IMR-90 (cell line): ENCODE measurements at places on chromosomes 2 and 18. TPM values are rescaled to one million over a fixed set of nuclear protein-coding genes. Genes with fewer than 3 reads are reported as not detected.
A peak's percentile ranks its signal among the peaks of the same experiment; 100 is the strongest.

DNA sequence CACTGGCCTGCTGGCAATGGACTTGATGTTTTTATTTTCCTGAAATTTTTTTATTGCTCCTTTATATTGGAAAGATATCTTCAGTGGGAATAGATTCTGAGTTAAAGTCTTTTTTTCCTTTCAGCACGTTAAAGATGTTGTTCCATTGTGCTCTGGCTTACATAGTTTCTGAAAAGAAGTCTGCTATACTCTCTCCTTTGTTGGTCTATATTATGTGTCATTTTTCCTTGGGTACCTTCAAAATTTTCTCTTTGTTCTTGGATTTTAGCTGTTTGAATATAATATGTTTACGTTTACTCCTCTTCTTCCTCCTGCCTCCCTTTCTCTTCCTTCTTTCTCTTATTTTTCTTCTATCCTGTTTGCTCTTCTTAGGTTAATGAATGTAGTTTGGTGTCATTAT is 105.5 kb downstream of the CAPN13 start:
- H3K27me3 ChIP-seq, result no peaks in the 10 kb centered on the region
- DNase-seq, result no peak
- peaks cover 2% of the 10 kb centered on the region for H3K4me1 ChIP-seq
- no peak overlapping the region for H3K4me3 ChIP-seq

DNA sequence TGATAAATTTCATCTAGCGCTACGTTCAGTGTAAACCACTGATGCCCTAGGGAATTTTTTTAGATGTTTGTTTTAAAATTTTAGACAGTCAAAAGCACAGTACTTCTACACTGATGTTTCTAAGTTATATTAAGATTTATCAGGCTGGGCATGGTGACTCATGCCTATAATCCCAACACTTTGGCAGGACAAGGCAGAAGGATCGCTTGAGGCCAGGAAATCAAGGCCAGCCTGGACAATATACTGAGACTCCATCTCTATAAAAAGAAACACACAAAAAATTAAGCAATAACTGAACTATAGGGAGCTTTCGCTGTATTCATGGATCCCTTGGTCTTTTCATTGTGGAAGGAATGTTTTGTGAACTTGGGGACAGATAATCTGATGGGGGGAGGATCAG is 50.6 kb upstream of the MAPRE2 start:
- H3K27me3 ChIP-seq, result no peaks in the 10 kb centered on the region; the same call in 1 of the 2 replicates
- no peaks in the 10 kb centered on the region for H3K36me3 ChIP-seq
- DNase-seq, result peak; percentile 11
- H3K4me1 ChIP-seq, result no peaks in the 10 kb centered on the region
- H3K27ac ChIP-seq, result no peak overlapping the region

- H3K27me3 ChIP-seq, result no peaks in the 10 kb centered on the region
- H3K4me3 ChIP-seq, result no peak overlapping the region
- DNase-seq, result no peak
Measured at GRCh38 chr2:24745825-24746224, 47.4 kb downstream of the PTRHD1 start.

GRCh38 chr2:105634198-105634597 is 110.5 kb upstream of the NCK2 start:
- H3K4me1 ChIP-seq, result no peaks in the 10 kb centered on the region
- H3K27me3 ChIP-seq, result peaks cover 33% of the 10 kb centered on the region
- no peaks in the 10 kb centered on the region for H3K36me3 ChIP-seq
- H3K27ac ChIP-seq, result no peak overlapping the region

GRCh38 chr18:55464581-55464980 is 123.4 kb downstream of the TCF4 start:
- H3K4me1 ChIP-seq, result 0 out of 2 replicates have a peak, but pooled peaks cover 1% of the 10 kb centered on the region
- peaks cover 5% of the 10 kb centered on the region for H3K36me3 ChIP-seq
- no peak overlapping the region for H3K27ac ChIP-seq
- H3K4me3 ChIP-seq, result no peak overlapping the region
- H3K27me3 ChIP-seq, result no peaks in the 10 kb centered on the region

GRCh38 chr2:56475191-56475590 is 291.4 kb downstream of the CCDC85A start:
- no peak for DNase-seq
- H3K27me3 ChIP-seq, result no peaks in the 10 kb centered on the region
- no peak overlapping the region for H3K27ac ChIP-seq
- H3K36me3 ChIP-seq, result no peaks in the 10 kb centered on the region
- no peaks in the 10 kb centered on the region for H3K4me1 ChIP-seq

Gene REG1B
- polyA plus RNA-seq, result not detected in 2 replicates

Gene TUBA4B
- polyA plus RNA-seq, result not detected in 2 replicates

Gene NAB1
- 9.6 and 11.9 TPM in 2 replicates for polyA plus RNA-seq

Gene IL1RL1
- polyA plus RNA-seq, result 0.14 TPM in 1 of 2 replicates, not detected in the other
